Mucosa of descending colon (tissue), 3 donors: ENCODE measurements at places on chromosomes 3 and 15. TPM values are rescaled to one million over a fixed set of nuclear protein-coding genes. Genes with fewer than 3 reads are reported as not detected.

ST8SIA2 gene
- 0.44 TPM for total RNA-seq

DNA sequence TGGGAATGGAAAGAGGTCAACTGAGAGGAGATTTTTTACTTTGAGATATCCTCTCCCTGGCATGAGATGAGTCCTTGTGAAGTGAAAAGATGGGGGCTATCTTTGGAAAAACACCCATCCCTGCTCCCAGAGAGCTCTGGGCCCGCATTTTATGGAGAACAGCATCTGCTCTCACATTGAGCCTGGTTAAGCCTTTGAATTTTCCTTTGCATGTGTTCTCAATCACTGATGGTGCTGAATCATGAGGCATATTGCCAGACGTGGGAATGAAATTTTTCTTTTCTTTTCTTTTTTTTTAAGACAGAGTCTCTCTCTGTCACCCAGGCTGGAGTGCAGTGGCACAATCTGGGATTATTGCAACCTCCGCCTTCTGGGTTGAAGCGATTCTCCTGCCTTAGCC lies 24.4 kb downstream of the TMEM45A start:
- DNase-seq = no peak

DNA sequence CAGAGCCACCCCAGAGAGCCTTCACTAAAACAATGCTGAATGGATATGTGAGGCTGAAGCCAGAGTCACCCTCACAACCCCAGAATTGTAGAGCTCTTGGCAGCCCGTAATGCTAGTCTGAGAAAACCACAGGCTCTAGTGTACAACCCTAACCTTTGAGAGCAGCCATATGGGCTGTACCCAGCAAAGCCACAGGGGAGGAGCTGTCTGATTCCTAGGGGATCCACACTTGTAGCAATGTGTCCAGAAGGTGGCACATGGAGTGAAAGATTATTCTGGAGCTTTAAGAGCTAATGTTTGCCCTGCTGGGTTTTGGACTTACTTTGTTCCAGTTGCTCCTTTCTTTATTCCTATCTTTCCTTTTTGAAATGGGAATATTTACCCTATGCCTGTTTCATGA lies 626.8 kb downstream of the GRM7 start:
- DNase-seq = no peak

DNA sequence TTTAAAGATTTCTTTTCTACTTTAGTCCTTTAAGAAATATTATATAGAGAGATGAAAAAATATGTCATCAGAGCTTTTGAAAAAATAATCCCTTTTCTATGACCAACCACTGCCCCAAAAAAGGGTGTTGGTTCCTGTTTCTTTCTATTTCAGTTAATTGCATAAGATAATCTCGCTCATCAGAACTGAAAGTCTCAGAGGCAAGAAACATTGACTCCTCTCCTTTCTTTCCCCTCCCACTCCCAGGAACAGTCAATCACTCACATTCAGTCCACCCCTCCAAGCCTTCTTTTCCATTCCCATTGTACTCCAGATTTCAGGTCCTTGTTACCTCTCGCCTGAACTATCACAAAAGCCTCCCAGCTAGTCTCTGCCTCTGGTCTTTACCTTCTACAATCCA lies 153.7 kb upstream of the ABI3BP start:
- DNase-seq = no peak

GRCh38 chr3:130048726-130049125 lies 32.9 kb upstream of the ALG1L2 start:
- no peak for DNase-seq

GRCh38 chr15:70096215-70097062 lies 1.3 kb downstream of the TLE3 start:
- peak; percentile 79 for DNase-seq
